ENCODE measurements at places on chromosomes 7 and 10.

DNA sequence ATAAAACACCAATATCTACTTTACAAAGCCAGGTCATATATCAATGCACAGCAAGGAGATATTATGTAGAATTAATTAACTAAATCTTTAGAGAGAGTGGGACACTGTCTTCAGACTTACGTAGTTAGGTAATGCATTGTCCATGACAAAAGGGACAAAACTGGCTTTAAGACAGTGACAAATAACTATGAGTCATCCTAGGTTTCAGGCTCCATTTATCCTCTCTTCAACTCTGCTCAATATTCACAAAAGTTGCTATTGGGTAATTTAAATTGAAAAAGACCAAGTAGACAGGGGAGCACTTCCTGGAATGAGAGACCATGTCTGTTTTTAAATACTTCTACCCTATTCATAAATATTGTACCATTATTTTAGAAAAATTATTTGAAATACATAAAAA, 464.5 kb downstream of the ARL4A start:
- DNase-seq: no peak

DNA sequence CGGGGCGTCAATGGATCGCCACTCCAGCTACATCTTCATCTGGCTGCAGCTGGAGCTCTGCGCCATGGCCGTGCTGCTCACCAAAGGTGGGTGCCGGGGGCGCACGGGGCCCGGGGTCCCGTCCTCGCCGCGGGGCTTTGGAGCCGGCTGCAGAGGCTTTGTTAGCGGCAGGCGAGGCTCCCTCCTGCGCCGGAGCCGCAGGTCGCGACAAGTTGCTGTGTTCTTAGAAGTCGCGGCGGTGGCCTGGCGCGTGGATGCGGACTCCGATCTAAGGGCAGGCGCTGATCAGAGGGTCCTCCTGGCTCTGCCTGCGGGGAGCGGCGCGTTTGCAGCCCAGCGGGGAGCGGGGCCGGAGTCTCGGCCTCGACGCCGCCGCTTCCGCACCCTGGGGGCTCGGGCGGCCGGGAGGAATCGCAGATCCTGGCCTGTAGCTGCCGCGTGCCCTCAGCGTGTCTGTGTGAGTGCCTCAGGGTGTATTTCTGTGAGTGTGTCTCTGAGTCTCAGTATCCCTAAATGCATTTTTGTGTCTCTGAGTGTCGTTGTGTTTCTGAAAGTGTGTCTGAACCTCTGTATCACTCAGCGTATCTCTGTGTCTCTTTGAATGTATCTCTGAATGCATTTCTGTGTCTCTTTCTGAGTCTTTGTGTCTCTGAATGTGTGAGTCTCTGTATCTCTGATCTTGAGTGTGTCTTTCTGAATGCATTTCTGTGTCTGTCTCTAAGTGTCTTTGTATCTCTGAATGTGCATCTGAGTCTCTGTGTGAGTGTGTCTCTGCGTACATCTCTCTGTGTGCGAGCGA, 766 bp downstream of the BAMBI start:
- no peak for DNase-seq

DNA sequence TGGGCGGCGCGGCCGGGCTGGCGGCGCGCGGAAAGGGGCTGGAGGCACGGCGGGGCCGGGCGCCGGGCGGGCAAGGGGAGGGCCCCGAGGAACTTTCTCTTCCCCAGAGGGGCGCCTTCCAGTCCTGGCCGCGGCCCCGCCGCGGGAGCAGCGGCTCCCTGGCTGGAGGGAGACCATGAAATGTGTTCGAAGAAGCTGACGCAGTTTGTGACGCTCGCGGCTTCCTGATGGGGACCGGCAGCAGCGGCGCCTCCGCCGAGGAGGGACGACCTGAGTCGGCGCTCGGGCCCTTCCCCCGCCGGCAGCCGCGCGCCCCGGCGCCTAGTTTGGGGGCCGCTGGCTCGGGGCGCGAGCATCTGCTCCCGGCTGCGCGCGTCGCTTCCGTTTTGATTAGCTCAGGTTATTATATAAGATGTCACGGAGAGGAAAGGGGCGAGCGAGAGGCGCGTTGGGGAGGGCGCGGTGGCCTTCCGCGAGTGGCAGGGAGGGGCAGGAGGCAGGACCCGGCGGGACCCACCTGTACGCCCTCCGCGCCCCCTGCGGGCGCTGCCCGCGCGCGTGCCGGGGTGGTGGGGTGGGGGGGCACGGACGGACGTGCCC, 57.1 kb upstream of the PCGF5 start:
- peak; percentile 55 for DNase-seq

DNA sequence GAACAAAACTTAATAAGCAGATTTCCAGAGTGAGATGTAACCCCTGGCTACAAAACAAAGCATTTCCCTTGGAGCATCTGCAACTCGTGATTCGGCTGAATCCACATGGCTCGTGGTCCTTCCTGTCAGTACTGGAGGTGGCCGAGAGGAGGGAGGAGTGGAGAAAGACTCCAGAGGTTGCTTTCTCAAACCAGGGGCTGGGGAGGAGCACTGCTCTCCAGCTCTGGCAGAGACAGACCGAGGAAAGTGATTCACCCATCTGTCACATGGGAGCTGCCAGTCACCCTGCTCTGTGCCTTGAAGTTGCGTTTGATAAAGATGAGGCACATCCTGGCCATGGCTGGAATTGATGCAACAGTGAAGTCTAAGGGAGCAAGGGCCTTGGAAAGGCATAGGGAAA, 72.7 kb downstream of the COL13A1 start:
- no peak for DNase-seq

- no peak for DNase-seq
Observed at GRCh38 chr10:79137300-79137756, 68.6 kb downstream of the ZMIZ1 start.

DNA sequence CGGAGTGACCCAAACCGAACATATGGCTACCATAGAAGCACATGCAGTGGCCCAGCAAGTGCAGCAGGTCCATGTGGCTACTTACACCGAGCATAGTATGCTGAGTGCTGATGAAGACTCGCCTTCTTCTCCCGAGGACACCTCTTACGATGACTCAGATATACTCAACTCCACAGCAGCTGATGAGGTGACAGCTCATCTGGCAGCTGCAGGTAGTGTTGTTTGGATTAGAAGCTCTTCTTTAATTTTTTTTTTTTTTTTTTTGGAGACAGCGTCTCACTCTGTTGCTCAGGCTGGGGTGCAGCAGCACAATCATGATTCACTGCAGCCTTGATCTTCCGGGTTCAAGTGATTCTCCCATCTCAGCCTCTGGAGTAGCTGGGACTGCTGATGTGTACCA, 45.8 kb downstream of the NRF1 start:
- DNase-seq: no peak

DNA sequence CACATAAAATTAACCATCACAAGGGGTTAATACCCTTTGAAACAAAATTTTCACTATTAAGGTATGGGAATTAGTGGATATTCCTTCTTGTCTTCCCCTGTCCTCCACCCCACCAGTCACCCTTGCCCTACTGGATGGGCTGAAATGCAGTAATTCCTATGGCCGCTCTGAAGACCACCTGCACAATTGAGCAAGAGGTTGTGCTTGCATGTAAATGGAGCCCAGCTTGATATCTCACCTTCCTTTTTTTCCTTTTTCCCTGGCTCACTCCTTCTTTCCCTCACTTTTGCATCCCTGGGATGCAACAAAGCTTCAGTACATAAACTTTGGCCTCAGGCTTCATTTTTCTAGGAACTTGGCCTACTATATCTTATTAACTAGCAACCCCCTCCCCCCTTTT, 184.6 kb downstream of the SNX10 start:
- DNase-seq: no peak

DNA sequence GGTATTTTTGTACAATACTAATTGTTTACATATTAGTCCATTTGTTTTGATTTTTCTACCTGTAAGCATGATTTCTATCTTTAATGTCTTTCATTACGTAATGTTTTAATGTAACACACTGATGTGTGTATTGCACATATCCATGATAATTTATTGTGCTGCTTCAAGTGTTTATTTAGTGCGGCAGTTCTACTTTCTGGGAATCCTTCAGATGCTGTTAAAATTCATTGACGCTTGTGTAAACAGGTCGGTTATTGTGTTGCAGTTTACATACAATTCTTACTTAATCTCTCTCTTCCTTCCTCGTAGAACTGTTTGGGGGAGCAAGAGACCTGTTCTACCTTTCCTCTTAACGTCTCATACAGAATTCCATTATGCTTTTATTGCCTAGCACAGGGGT, 6.9 kb downstream of the TMEM60 start:
- DNase-seq: no peak

GRCh38 chr10:108560488-108560887, 1362.8 kb downstream of the XPNPEP1 start:
- DNase-seq: no peak

GRCh38 chr7:84455788-84456187, 261.2 kb upstream of the SEMA3A start:
- no peak for DNase-seq

DNA sequence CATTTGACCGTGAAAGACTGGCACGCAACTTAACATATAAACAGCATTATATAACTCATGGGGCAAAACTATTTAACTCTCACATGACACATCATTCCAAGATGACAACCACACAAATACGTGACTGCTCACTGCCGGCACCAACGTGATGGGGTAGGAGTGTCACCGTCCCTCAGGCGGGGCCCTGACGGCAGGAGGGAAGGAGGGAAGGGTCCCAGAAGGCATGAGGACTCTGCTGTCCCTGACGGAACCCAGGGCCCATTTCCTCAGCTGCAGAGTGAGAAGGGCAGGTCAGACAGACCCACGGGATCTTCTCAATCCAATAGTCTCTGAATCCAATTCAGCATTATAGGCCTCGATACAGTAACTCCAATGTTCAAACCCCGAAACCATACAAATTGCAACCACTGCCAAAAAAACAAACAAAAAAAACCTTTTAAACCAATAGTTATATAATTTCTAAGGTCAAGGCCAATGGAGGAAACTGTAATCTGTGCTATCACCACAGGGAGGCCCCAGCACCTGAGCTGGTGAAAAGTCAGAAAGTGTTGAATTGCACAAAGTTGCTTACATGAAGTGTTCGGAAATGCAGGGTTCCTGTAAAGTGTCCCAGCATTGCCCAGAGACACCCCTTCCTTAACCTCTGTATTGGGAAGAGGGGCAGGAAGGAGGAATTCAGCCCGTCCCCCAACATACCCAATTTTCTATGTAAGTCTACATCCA, 137.4 kb downstream of the TNS3 start:
- no peak for DNase-seq

- DNase-seq: no peak
Observed at GRCh38 chr10:6928586-6928985, 348.5 kb upstream of the PRKCQ start.

GRCh38 chr7:150986099-150986512, 4.7 kb upstream of the NOS3 start:
- DNase-seq: no peak

- DNase-seq: no peak
Observed at GRCh38 chr7:27608776-27609495, 53.7 kb downstream of the HIBADH start.

DNA sequence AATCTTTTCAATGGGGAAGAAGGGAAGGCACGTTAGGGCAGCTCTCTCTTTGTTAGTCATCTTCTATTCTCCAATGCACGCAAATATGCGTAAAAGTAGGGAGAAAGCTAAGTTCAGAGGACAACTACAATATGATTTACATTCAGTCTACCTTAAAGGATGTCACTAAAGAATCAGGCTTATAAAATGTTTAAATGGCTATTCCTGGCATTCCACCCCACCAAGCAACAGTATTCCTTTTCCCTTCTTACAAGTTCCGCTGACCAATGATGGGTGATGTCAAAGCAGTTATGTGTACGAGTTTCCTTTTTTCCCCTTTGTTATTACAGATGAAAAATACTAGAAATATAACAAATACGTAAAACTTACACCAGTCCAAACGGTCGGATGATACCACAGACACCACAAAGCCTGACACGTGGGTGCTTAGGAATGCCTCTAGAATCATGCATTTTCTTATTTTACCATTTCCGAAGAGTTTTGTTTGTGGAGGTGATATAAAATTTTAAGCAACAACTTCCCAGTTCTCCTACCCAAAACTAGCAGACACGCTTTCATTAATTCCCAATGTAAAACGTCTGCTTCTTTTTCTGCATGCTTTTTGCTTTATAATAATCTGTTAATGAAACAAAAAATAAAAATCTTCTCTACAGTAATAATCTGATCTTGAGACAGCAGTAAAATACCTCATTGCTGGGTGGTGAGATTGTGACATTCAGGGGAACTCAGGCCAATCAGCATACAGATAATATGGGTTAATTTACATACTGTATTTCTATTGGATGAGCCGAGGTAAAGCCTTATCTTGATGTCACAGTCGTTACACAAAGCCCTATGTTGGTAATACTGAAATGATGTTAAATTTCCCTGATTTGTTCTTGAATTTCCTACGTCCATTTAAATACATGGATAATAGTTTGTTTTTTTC, 708 bp upstream of the GPR85 start:
- no peak for DNase-seq

DNA sequence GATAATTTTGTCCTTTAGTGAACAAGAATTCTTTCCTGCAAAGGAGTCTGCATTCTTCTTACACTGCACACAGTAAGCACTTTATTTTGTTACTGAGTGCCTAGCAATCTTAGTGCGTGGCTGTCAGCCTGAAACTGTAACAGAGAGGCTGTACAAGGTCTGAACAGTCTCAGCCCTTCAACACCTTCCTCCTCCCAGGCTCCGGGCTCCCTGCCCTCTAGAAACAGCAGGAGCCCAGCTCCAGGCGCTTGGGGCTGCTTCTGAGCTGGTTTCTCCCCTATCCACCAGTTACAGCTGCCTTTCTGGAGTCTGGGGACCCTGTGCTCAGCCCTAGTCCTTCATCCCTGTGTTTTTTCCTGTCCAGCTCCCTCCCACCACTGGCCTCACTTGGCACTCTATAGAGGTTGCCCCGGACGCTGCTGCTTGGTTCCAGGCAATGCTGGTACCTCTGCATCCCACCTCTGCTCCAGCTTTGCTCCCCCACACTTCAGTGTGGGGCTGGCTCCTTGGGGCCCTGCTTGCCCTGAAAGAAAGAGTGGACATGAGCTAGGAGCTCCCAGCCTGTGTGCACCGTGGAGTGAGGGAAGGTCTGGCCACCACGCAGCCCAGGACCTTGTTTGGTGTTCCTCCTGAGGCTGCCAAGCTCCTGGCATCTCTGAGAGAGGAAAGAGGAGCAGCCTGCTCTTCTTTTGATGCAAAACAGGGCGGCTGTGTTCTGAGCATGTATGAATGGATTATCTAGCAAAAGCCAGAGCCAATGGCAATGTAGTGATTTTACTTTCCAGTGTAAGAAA, 251.2 kb upstream of the GRB10 start:
- DNase-seq: no peak

DNA sequence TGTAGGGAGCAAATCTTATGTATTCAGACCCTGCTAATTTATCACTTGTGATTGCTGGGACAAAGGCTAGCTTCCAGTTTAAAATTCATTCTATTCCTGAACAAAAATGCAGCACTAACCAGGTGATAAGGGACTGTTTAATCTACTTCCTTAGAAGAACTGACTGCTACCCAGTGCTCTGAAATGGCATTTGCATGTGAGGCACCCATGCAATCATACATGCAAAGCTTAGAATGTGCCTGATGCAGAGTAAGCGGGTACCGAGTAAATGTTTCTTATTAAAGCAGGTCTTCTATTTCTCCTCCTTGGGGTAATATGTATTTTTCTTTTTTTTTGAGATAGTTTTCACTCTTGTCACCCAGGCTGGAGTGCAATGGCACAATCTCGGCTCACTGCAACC, 54.5 kb downstream of the NEURL1 start:
- no peak for DNase-seq

GRCh38 chr7:35258868-35259522, 5.1 kb upstream of the TBX20 start:
- no peak for DNase-seq

- no peak for DNase-seq
Observed at GRCh38 chr10:132788831-132789219, 2.9 kb upstream of the NKX6-2 start.

GRCh38 chr7:3520206-3520605, 219.2 kb downstream of the SDK1 start:
- DNase-seq: no peak

Data from stimulated activated CD4-positive, alpha-beta T cell treated with anti-CD3 and anti-CD28 coated beads, Interleukin-2, amount 100 ng/mL, for 4 hours (primary cell).